Fibroblast of the aortic adventitia (primary cell): ENCODE measurements at places on chromosomes 6 and 20.
A peak's percentile ranks its signal among the peaks of the same experiment; 100 is the strongest.

DNA sequence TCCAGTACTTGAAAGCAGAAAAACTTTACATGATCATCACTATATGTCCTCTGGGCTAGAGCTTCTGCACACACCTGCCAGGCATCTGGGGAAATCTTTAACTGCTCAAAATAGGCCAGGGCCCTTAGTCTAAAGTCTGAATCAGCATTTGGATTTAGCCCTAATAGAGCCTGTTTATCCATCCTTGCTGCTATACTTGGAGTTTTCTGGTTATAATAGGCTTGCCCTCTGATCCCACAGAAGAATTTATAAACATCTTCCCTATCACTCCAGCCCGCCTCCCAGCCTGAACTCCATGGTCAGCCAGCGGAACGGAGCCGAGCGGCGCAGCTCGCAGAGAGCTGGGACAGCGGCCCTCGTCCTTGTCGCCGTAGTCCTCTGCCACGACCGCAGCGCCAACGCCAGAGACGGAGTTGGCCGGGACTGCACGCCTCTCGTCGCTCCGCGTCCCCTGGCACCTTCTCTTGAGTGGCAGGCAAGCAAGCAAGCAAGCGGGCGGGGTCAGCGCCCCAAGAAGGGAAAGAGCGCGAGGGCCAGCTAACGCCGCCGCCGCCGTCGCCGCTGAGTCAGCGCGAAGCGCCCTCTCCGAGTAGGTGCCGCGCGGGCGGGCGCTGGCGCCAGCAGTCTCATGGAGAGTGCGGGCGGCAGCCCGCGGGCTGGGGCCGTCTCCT, 25.4 kb upstream of the ASIP start:
- peak; percentile 50 for DNase-seq

DNA sequence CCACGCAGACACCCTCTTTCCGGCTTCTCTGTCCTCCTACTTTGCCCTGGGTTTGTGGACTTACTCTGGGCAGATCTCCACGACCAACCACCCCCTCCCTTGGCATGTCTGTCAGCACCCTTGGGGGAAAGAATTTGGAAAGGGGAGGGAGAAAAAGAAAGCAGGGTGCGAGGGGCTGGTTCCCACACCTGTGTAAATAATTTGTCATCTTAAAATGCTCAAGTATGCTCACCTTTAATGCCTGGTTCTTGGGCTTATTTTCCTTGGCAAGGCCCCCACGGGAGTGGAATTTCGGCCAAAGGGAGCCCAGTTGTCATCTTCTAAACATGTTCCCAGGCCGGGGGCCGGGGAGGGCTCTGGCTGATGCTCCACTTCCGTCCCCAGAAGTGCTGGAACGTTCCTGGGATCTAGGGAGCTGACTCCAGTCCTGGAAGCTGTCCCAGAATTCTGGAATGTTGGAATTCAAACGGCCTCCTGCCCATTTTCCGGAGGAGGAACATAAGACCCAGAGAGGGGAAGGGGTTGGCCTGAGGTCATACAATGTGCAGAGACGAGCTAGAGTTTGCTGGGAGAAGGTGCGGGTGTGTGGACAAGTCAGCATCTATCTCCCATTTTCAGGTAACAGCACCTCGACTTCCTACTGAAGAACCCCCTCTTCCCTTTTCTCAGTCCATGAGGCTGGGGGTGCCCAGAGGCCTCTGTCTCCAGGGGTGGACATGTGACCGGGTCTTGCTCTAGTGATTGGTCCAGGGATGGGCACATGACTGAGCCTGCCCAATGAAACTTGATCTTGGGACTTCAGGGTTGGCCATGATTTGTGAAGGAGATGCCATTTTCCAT, 122.3 kb downstream of the CEBPB start:
- peak; percentile 96 for DNase-seq

DNA sequence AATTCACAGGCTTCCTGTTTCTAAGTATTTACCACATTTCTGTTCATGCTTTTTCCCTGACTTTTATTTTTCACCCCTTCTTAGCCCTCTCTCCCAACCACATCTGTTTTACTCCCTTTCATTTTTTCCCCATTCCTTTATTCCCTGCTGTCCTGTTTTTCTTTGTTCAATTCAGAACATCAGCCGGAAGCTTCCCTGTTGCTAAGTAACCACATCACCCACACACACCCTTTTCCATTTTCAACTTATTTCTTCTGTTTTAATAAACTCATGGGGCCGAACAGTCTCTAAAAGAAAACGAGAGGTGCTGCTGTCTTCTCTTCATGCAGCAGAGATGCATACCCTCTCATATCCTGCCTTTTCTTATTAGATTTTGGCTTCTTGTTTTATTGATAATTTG, 53.5 kb upstream of the CEP85L start:
- DNase-seq, result no peak

DNA sequence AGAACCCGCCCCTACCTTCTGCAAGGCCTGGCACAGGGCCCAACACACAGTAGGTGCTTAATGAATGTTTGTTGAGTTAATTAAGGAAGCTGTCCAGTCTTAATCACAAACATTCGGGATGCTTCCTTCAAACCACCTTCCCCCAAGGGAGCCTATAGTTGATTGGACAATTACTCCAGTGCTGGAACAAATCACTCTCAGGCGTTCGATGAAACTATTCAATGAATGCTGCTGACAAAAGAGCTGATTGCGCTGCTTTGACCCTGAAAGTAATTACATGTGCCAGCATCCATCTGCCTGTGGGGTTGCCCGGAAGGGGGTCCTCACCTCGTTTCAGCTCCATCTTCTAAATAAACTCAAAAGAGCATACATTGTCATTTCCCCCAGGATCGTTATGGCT, 112.0 kb upstream of the SRSF6 start:
- no peak for DNase-seq
